Lower lobe of right lung (tissue), 2 donors: ENCODE measurements at places on chromosomes 6 and 20.
A peak's percentile ranks its signal among the peaks of the same experiment; 100 is the strongest.

DNA sequence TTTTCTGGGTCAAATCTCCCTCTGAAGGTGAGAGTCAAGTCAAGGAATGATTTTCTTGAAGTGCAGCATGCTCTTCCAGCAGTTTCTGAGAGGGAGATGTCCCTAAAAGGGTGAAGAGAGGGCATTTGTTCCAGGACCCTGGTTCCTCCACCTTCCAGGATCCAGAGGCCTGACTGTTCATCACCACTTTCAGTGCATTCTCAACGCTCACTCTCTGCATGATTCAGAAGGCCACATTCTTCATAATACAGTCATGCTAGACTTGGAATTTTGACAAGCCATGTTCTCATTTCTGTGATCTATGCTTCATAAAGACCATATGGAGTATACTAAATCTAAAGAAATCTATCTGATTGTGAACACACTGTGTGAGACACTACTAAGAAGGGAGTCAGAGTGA, 85.1 kb downstream of the PDE7B start:
- DNase-seq, result no peak

DNA sequence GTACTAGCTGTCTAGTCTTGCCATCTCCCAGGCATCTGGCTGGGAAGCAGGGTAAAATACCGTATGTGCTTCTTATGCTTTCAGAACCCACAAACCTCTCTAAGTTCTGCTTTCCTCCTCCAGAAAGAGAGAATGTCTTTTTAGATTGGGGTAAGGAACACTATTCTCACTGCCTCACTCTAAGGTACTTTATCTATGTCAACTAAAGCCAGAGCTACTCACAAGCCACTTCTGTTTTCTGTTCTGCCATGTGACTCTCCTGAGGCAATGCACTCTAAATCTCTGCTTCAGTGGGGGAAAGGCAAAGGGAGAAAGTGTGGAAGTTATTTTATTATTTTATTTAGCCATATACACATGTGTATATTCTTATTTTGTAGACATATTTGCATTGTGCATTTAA, 15.6 kb downstream of the MEP1A start:
- DNase-seq, result no peak

GRCh38 chr6:116291701-116292396, 12.1 kb upstream of the TSPYL1 start:
- no peak for DNase-seq

- peak; percentile 91 for DNase-seq
These were observed 4.0 kb downstream of the PPP1R18 start for GRCh38 chr6:30682143-30683117.

GRCh38 chr6:36280467-36280866, 10.6 kb downstream of the PNPLA1 start:
- DNase-seq, result no peak

- DNase-seq, result no peak
These were observed 90.5 kb upstream of the ATXN1 start for GRCh38 chr6:16851758-16852157.

DNA sequence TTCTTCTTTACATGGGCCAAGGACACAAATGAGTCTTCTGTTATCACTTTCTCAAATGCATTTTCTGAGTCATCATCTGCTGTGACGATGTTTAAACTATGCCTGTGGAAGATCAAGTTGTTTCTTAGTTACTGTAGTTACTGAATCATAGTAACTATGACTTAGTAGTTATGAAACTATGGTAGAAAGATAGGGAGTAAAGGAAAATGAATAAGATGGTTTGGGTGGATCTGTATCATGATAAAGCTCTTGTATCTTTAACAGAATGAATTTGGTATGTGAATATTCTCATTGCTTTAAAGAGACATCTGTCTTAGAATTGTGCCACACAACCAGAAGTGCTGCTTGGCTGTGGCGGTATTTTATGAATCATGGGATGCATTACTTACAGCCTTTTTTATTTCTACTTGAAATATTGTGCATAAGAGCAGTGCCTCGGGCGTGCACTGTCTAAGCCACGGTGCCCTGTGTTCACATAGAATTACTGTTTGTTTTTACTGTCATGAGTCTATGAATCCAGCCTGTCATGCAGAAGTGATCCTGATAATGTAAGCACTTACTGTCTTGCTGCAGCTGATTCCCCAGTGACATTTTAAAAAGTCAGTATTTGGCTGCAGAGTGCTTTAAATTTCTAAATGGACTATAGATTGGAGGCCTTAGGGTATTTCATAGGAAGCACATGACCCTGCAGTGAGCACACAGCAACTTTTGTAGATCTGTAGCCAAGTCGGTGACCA, 215.2 kb downstream of the TMEM242 start:
- no peak for DNase-seq

DNA sequence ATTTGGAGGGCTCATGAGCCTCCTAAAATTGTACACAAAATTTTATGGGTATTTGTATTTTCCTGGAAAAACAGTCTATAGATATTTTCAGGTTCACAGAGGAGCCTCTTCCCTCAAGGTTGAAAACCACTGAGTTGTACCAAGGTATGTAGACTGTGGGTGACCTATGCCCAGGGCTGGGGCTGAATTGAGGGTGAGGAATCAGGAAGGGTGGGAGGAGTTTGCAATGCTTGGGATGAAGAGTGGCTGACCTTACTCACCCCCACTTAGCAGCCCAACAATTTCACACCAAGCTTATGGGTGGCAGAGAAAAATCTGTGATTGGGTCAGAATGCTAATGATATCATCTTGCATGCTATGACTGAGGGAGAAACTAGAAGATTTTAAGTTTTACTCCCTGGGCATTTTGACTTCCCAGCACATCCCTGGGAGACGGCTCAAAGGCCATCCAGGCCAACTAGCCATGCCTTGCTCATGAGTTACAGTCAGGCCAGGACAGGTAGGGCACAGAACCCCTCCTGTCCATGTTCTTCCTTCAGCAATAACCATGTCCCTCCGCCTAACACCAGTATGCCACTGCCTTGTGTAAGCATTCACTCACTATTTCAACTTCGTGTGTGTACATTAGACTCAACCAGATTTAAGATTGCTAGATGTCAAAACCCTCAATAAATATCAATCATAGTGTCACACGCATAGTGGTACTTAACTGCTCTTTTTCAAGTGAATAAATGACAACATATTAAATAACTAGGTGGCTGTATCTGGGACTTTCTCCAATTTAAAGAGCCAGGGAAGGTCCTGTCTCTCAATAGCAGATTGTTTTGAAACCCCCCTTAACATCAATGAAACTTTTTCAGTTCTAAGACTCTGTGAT, 16.6 kb downstream of the ADTRP start:
- DNase-seq, result no peak

- no peak for DNase-seq
These were observed 393.1 kb downstream of the ZFAND3 start for GRCh38 chr6:38212579-38212978.

GRCh38 chr6:29887819-29888776, 54.2 kb upstream of the HLA-A start:
- DNase-seq, result peak; percentile 95

- DNase-seq, result no peak
These were observed 9.3 kb upstream of the FKBP1A start for GRCh38 chr20:1402149-1402548.

DNA sequence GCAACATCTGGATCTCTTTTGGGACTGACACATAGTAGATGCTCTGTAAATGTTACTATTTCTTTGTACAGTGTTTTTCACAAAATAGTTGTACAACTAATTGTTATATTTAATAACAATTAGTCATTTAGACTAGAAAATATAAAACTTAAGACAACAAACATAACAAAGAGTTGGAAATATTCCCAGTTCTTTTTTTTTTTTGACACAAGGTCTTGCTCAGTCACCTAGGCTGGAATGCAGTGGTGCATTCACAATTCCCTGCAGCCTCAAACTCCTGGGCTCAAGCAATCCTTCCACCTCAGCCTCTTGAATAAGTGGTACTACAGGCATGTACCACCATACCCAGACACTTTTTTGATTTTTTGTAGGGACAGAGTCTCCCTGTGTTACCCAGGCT, 105.8 kb downstream of the UTRN start:
- no peak for DNase-seq

DNA sequence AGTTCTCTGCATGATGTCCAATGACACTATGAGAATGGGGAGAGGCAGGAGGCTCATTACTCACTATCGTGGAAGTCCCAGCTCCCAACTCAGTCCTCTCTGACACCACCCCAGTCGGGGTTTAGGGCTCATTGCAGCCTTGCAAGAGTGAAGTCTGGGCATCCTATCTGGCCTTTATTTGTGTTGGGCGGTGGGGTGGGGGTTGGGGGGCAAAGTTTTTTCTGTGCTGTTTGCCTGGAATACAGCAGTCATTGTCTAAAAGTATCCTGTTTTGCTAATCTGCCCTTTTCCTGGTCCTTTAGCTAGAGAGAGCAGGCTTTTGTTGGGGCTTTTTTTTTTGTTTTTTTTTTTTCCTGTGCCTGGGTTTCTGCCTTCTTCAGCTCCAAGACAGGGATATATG, 174.2 kb downstream of the MYLK4 start:
- no peak for DNase-seq

- DNase-seq, result no peak
These were observed 645 bp downstream of the DDX39B start for GRCh38 chr6:31541059-31541657.

DNA sequence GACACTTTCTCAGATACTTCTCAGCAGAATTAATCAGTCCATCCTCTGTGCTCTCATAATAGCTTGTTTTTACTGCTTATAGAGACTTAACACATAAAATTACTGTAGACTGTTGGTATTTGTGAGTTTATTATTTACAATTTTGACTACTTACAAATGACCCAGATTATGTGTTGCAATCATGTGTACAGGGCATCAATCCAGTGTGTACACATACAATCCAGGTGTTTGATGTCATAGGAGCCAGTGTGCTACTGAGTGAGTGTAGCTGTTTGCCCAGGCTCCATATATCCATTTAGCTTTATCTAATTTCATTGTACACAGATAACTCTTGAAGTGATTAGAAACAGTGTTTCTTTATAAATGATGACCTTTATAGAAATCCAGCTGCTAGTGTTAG, 31.3 kb downstream of the TRMT11 start:
- no peak for DNase-seq

- no peak for DNase-seq
These were observed 80.7 kb downstream of the RREB1 start for GRCh38 chr6:7188492-7188891.

DNA sequence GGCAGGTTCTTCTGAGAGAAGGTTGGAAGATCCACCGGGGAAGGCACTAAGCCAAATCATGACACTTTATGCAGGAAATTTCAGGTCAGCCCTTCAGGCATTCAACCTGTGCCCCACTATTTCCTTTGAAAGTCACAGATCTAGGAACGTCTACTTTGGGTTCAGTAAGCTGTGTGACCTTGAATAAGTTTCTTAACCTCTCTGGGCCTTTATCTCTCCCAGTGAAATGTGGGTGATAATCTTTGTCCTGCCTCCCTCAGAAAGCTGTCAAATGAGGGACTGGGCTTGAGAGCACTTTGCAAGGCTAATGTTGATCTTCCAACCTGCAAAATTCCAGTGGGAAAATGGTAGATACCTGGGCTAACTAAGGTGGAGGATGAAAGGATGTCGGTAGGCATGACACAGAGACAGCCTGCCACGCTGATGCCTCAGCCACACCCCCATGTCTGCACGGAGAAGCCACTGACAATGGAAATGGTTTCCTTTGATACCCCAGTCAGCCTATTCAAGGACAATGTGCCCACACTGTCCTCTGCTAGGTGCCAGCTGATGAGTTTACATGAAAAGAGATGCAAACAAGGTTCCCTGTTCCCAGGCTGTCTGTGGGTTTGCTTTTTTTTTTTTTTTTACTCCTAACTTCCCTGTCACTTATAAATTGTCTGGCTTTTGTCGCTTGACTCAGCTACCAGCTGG, 9.3 kb downstream of the BNIP5 start:
- no peak for DNase-seq

GRCh38 chr20:60381643-60382400, 423.6 kb downstream of the CDH26 start:
- DNase-seq, result no peak

DNA sequence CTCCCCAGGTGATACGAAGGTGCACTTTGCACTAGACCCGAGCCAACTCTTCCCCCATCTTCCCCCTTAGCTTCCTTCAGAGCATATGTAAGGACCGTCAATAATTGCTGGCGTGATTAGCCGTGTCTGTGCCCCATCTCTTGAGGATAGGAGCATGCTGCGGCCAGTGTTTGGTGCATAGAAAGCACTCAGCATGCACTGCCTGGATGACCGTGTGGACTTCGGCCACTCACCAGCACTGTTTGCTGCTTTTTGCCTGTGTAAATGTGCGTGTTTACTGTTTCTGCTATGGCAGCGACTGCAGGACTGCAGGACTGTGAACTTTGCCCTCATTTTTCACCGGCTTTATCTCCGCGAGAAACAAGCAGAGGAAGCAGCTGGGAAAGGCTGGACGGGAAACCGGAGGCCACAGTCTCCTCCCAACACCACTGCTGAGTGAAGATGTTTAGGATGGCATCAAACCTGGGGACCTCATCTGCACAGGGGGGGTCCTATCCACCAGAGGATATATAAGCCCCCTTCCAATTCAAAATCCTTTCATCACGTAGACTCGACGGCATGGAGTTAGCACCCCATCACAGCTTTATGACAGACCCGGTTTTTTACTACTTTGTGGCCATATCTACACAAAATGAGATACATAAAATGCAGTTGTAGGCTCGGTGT, 150.6 kb upstream of the AFDN start:
- DNase-seq, result no peak

DNA sequence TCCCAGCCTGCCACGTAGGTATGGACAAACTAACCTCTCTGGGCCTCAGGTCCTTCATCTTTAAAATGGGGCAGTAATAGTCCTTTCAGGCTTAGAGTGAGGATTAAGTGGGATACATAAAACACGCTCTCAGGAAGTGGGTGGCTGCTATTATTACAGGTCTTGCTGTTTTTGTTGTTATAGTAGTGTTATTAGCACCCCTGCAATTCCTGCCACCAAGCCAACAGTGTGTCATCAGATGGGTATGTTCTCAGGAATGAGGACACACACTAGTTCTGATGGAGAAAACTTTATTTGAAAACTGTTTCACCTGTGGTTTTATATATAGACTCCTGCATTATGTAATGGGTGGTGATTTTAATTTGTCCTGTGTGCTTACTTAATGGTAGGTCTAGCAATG, 131.7 kb downstream of the LRRC1 start:
- no peak for DNase-seq

- no peak for DNase-seq
These were observed 1279.0 kb upstream of the MAP3K7 start for GRCh38 chr6:91865889-91866288.

GRCh38 chr6:3701631-3702030, 49.9 kb downstream of the PXDC1 start:
- no peak for DNase-seq
